ENCODE measurements at places on chromosomes 2 and 18.

GRCh38 chr2:158043181-158043948 lies 58.3 kb upstream of the UPP2 start:
- DNase-seq: no peak

DNA sequence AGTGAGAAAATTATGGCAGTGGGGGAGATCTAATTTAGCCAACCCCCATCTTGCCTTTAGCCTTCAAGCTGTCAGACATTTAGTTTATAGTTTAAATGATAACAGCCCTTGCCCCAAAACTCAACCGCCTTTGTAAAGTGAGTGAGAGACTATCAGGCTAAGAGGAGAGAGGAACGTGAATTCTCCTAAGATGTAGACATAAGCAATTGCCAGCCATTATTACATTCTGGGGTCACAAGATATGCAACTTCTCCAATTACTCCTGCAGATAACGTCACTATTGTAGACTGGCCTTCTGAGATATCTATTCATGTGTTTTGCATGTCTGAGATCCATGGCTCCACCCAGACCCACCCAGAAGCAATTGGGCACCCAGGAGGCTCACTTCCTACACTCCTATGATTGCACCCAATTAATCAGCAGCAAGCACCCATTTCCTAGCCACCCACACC lies 307.3 kb downstream of the NBAS start:
- no peak for DNase-seq

DNA sequence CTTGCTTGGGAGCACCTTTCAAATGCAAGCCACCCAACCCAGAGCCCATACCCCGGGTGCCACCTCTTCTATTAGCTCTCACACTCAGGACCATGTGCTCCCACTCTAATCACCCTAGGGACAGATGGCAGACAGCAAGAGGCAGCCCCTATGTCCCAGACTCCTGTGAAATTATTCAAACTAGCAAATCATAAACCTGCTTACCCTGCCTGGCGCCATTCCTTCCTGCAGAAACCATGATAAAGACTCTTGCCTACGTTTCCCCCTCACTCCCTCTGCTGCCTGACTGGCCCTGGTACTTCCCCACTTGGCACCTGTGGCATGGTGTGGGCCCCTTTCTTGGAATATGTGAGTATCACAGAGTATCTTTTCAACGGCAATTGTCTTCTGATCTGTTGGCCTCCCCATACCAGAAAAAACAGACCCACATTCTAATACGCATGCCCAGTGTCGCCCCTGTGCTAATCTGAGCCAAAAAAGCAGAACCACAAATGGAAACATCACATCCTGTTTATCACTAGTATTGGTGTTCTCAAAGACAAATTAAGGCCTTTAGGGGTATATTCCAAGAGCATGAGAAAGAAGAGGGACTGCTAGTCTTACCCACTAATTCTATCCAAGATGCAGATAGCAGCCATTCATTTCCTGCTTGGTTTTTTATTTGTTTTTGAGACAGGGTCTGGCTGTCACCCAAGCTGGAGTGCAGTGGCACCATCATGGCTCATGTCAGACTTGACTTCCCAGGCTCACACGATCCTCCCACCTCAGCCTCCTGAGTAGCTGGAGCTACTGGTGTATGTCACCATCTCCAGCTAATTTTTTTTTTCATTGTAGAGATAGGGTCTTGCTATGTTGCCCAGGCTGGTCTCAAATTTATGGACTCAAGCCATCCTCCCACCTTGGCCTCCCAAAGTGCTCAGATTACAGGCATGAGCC lies 44.1 kb upstream of the TTC39C start:
- no peak for DNase-seq

- DNase-seq: no peak
These were observed 31.4 kb downstream of the LGALSL start for GRCh38 chr2:64485331-64485730.

DNA sequence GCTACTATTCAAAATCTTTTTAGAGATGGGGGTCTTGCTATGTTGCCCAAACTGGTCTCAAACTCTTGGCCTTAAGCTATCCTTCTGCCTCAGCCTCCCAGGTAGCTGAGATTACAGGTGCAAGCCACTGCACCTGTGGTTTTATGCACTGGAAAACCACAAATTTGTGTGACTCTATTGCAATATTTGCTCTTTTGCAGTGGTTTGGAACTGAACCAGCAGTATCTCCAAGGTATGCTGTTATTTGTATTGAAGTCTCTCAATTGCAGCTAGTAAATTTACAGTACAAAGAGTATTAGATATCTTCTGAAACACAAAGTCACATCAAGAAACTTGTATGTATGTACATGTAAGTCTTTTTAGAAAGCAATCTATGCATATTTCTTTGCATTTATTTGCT lies 46.2 kb downstream of the PPP4R1 start:
- DNase-seq: no peak

DNA sequence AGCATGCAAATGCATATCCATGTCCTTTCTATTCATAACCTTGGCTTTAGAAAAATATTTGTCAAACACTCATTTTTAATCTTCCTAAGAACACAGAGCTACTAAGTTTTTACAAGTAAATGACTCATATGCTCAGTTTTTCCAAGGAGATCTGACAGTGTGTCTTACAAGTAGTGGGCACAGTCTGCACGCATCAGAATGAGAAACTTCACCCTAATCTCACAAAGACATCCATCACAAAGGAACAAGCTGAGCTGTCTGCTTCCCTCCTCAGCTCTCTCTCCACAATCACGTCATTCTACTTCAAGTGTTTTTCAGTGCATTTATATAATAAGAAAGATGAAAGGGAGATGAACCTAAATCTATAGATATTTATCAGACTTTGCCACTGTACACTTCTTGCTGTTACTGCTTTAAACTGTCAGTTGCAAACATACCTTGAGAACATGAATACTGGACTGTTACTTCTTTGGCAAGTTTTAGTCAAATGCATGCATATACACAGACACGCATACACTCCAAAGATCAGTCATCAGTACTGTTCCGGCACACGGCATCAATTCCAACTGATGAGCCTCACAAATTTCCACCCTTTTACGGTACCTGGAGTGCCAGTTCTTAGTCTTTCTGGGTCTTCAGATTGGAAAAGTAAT lies 75.7 kb downstream of the RBMS1 start:
- DNase-seq: peak; percentile 91

- no peak for DNase-seq
These were observed 12.6 kb downstream of the DRC1 start for GRCh38 chr2:26414311-26414710.

DNA sequence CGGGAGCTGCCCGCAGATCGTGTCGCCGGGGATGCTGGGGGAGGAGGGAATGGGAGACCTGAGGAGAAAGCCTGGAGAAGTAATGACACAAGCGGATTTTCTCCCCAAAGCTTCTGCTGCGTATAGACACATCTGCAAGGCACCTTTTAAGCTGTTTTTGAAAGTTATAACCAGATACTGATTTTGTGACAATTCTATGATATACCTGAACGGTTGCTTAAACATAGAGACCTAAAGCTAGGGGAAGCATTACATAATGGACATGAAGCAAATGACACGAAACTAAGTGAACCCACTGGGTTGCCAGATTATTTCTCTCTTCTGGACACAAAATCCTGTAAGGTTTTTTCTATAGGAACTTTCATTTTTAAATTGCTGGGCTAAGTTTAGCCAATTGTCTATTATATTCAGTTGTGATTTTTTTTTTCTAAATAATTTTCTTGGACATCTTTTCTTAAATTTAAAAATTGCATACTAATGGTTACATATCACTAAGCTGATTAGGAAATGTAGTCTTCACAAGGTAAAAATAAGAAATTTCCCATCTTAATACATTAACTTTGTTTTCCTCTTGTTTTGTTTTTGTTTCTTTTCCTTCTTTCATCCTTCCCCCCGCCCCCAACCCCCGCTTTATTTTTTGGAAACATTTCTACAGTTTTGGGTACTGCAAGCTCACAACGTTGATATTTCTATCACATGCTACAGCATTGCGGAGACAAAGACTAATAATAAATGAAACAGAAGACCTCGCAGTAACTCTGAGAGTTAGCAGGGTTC lies 1.3 kb downstream of the OSBPL6 start:
- DNase-seq: no peak

GRCh38 chr2:99112617-99113016 lies 28.9 kb upstream of the C2orf15 start:
- no peak for DNase-seq

DNA sequence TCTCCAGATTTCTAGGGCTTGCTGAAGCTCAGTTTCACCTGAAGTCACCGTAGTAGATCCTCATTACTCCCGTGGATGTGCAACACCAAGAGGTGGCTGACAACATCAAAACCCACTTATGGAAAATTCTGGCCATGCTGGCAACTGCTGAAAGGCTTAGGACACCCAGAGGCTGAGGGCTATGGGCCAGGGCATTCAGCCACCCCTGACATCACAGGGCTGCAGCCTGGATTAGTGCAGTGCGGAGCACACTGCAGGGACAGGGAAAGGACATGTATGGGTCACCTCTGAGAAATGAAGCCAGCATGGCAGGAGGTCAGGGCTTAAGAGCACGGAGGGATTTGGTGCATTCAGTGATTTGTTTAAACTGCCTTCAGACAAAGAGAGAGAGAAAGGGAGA lies 300.6 kb downstream of the TDRD15 start:
- DNase-seq: no peak

- peak; percentile 89 for DNase-seq
These were observed 131.3 kb downstream of the COL6A3 start for GRCh38 chr2:237282568-237283128.

GRCh38 chr2:96202152-96202854 lies 6.3 kb downstream of the STARD7 start:
- peak; percentile 47 for DNase-seq

Measured in fibroblast of skin of right biceps (primary cell).